ENCODE measurements at places on chromosomes 4 and X.

DNA sequence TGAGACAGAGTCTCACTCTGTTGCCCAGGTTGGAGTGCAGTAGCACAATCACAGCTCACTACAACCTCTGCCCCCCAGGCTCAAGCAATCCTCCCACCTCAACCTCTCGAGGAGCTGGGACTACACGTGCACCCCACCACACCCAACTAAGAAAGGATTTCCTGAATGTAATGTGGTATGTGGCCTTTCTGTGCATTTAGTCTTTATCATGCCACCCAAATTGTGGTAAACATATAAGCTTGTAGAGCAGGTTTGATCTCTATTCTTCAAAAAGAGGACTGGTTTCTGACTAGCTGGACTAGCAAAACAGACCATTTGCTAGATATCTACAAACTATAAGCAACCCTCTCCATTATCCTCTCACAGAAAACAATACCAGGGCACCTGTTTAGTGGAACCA lies 33.6 kb downstream of the ELOVL6 start:
- no peak for DNase-seq

- no peak for DNase-seq
These were observed 17.2 kb upstream of the RTL9 start for GRCh38 chrX:110341189-110342035.

GRCh38 chr4:4871573-4872313 lies 12.3 kb downstream of the MSX1 start:
- no peak for DNase-seq

- DNase-seq = no peak
These were observed 171.9 kb upstream of the PGRMC2 start for GRCh38 chr4:128459547-128459946.

DNA sequence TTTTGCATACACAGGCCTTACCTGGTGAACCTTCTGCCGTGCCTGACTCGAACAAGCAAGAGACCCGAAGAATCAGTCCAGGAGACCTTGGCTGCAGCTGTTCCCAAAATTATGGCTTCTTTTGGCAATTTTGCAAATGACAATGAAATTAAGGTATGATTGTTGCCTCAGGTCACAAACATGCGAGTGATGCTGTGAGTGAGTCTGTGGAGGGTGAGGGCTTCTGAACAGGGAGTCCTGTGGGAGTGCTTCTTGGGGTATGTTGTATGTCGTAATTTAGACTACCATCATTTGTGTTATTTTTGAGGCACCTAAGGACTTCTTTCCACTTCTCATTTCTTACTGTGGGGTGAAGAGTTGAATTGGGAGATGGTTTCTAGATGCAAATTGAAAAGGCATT lies 32.8 kb downstream of the HTT start:
- no peak for DNase-seq

- no peak for DNase-seq
These were observed 49.5 kb downstream of the CLCN4 start for GRCh38 chrX:10206317-10206716.
